ENCODE measurements at places on chromosomes 7 and 10.

DNA sequence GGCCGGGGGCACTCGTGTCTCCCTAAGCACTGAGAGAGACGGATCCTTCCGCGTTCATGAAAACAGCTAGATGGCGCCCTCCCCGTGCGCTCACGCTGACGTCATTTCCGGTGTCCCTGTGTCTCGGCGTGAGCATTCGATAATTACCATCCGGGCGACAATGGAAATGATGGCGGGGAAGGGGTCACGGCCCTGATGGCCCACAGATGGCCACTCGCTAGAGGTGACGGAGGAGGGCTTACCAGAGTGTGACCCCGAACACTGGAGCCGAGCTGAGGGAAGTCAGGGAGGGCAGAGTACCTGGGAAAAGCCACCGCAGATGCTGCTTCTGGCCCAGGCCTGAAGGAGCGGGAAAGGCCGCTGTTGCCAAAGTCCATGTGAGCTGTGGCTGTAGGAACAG is 222.9 kb downstream of the TCERG1L start:
- no peak for DNase-seq

GRCh38 chr7:66810716-66811115 is 70.2 kb downstream of the RABGEF1 start:
- no peak for DNase-seq

DNA sequence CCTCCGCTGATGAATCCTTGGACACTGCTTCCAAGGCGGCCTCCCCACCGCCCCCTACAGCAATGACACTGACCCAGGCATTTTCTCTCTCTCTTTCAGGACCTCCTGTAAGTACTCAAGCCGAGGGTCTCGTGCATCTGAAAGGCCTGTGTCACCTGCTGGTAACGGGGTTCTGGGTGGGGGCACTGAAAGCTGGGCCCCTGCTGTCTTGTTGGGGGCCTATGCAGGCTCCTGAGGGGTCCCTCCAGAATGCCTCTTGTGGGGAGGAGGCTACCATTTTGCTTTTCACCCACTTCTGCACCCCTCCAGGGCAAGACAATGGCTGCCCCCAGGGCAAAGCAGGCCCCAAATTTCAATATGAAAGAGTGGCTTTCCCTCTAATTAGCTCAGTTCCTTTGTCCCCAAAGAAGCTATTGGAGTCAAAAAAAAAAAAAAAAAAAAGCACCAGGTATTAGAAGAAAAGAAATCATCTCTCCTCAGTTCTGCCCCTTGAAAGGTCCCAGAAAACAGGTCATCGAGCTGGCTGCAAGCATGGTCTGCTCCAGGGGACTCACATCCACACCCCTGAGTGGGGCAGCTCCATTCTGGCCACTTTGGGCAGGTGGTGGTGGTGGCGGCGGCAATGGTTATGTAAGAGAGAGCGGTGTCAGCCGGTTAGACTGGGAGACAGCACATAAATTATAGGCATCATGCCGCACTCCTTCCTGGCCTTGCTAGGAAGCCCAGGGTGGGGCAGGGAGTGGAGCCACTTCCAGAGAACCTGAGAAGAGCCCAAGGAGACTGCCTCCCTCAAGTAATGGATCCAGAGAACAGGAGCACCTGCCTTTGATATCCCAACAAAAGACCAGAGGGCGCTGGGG is 66.2 kb downstream of the COL13A1 start:
- no peak for DNase-seq

DNA sequence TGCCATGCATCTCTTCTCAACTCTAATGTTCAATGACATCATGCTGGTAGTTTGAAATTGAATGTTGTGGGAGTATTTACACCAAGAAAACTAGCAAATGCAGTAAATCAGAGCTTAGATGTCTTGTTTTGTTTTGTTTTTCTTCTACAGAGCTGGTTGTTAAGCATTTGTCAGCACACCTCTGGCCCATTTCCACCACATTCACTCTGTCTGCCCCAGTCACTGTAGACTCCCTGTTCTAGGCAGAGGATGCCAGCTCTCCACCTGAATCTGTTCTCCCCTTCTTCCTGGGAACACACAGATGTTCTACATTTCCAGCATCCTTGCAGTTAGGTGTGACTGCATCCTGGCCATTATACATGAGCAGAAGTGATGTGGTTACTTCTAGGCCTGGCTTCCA is 4.1 kb upstream of the ARHGAP22 start:
- no peak for DNase-seq

DNA sequence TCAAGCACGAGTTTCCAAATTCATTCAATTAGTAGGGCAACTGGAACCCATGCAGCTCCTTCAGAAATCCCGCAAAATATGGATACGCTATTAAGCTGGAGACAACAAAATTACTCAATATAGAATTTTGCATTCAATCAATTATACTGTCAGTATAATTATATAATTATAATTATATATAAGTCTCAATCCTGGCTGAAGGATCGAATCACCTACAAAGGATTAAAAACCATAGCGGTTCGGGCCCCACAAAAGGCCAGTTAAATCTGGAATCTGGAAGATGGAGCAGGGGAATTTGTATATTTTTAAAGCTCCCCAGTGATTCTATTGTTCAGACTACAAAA is 55.7 kb downstream of the FHIP2A start:
- DNase-seq: no peak

DNA sequence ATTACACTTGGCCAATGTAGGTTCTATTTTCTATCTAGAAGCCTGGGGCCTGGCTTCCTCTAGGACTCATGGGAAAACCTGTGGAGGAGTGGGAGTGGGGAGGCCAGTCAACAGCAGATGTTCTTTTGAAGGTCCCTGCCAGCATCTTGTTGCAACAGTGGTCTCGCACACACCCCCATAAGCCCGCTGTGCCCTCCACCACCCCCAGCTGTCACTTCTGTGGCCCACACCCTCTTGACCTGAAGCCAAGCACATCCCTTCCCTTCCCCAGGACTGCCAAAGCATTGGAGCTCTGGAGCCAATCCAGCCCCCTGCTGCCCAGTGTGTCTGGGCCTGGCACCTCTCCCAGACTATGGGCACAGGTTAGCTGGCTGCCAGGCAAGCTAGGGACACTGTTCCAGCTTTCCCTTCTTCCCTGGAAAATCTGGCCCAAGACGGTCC is 1.9 kb upstream of the STX1A start:
- no peak for DNase-seq

DNA sequence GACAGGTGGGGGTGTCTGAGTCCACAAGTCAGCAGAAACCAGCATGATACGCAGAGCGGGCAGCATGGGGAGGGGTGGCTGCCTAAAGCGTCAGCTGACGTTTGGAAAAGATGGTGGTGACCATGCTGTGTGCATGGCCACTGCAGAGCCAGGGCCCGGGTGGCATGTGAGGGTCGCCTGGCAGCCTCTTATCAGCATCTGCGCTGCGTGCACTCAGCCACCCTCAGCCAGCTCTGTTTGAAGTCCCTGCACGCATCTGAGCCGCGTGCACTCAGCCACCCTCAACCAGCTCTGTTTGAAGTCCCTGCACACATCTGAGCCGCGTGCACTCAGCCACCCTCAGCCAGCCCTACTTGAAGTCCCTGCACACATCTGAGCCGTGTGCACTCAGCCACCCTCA is 61.5 kb downstream of the WDR37 start:
- DNase-seq: no peak

- no peak for DNase-seq
Observed at GRCh38 chr10:101558671-101559595, 29.1 kb downstream of the POLL start.

DNA sequence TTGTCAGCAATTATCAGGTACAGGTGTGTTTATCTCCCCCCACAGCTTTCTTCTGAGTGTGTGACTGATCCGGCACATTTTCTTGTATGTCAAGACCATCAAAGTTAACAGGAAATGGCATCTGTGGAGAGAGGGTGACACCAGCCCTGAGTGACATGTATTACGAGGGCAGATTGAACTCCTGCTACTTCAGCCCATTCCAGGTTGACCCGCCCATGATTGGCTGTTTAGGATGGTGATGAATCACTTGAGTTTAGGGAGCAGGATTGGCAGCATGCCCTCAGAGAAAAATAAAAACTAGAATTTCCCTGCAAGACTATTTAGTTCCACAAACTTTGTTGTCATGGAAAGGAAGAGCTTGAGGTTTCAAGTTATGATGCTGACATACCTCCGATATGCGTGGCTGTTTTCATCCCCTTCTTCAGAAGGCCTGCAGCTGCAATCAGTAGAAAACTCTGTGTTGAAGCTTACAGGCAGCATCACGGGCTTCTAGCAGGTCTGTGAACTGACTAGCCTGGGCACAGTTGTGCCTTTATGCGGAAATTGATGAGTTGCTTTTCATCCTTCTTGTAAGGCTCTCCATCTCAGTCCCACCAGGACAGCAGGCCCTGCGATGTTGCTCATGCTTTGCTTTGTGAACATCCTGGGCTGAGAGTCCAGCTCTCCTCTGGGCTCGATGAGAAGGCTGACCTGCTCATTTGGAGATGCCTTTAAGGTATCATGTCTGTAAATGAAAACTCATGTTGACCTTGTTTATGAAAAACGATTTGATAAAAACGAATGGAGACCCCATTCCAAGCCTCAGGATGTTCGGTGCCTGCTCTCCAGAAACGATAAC is 8.0 kb upstream of the CELF2 start:
- DNase-seq: no peak

DNA sequence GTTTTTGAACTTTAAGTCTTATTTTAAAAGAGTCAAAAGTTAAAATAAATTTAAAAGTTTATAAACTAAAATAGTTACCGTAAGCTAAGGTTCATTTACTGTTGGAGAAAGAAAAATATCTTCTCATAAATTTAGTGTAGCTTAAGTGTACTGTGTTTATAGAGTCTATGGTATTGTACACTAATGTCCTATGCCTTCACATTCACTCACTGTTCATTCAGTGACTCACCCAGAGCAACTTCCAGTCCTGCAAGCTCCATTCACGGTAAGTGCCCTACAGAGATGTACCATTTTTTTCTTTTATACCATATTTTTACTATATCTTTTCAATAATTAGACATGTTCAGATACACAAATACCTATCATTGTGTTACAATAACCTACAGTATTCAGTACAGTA is 97.6 kb downstream of the PTN start:
- no peak for DNase-seq

DNA sequence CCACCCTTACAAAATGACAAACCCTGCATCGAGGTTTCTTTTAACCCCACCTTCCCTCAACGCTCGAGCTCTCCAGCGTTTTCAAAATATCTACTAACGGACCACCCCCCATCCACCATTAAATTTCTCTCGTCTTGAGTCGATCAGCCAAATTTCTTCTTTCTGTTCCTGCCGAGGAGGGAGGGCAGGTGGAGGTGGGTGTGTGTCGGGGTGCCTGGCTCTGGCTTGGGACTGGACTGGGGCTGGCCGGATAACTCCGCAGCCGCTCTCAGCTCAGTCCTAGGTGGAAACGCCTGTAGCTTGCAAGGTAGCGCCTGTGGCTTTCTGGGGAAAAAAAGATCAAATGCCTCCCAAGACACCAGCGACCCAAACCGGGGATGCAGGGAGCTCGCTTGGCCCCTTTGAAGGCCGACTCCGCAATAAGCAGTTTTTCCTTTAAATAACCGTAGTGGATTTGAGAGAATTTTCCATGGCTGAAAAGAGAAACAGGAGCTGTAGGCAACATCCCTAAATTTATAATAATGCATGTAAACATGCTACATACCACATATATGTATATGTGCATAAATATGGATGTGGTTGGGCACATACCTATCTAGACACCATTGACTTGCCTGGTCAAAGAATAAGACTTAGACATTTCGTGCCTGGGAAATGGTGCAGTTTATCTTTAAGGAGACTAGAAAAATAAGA is 1.9 kb upstream of the TMEM178B start:
- no peak for DNase-seq

- no peak for DNase-seq
Observed at GRCh38 chr7:103857435-103857834, 132.0 kb downstream of the RELN start.

DNA sequence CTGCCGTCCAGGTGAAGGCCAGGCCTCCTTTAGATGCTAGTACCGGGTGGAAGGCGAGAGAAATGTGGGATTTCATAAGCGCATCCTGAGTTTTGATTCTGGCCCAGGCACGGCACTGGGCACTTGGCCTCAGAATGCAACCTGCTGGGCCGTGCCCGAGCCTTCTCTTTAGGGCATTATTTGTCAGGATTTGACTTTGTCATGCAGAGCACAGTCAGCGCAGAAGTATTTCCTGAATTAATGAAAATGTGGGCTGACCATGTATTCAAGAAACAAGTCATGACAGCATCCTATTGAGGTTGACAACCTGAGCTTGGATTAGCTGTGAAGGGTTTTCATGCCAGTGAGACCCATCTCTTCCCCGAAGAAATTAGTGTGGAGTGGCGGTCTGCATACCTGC is 34.4 kb downstream of the RCC1L start:
- DNase-seq: no peak

GRCh38 chr10:96720422-96721206 is at the start of gene PIK3AP1:
TSS of gene PIK3AP1 (minus strand) at chr10:96720514. CDS start at chr10:96720394, 120 bp downstream.
- no peak for DNase-seq

DNA sequence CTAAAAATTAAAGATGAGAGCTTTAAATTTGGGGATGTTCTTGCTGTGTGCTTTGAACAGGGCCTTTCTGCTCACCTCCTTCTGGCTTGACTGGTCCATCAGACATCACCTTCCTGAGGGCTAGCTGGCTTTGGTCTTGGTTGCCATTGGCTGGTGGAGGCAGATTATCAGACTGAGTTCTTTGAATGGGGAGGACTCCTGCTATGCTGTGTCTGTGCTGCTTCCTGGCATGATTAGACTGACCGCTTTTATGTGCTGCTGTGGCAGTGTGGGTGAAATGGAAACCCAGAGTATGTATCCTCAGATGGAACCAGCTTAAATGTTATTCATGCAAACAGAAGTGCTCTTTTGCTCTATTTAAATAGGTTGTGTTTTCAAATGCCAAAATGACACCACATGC is 341.6 kb downstream of the PCLO start:
- no peak for DNase-seq

- no peak for DNase-seq
Observed at GRCh38 chr10:7378602-7379403, 32.0 kb downstream of the SFMBT2 start.

DNA sequence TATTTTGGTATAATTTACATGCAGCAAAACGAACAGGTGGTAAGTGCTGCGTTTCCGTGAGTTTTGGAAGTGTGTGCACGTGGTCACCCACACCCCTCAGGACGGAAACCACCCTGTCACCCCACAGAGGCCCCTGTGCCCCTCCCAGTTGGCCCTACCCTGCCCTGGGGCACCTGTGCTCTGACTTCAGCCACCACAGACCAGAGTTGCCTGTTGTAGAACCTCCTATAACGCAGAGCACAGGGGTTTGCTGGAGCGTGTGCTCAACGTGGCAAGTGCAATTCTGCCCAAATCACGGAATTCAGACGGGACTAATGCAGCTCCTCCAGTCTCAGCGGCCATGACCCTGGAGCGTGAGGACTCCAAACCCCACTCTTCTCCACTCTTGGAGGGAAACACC is 9.6 kb upstream of the CFAP46 start:
- DNase-seq: no peak

GRCh38 chr7:84123965-84124547 is 70.5 kb downstream of the SEMA3A start:
- no peak for DNase-seq

DNA sequence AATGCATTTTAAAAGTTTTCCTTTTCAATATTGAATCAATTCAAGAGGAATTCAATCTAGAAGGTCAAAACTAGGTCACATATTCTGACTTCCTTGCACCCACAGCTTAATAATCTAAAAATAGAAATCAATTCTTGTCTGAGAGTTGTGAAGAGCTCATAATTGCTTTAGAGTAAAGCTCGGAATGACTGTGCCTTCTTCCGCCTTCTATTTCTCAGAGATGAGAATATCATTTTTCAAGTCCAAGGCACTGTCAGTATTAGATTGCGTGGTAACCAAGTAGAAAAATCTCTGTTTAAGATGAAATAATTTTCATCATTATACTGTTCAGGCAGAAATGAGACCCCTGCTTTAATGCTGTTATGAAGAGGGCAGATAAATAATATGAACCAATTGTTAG is 272.2 kb upstream of the NFE2L3 start:
- DNase-seq: no peak

Data from left renal pelvis (tissue), 4 donors.